Activated CD4-positive, alpha-beta T cell treated with anti-CD3 and anti-CD28 coated beads, Interleukin-2, amount 10 ng/mL, durations not matched to agents 7 days and 5 days (primary cell): ENCODE measurements at places on chromosomes 2 and 18. TPM values are rescaled to one million over a fixed set of nuclear protein-coding genes. Genes with fewer than 3 reads are reported as not detected.

Gene PLA2R1
- not detected for total RNA-seq

Gene KCNG2
- not detected for total RNA-seq

Gene SOS1
- total RNA-seq = 204 TPM

Gene PIAS2
- total RNA-seq = 33.3 TPM

Gene ALKAL2
- total RNA-seq = not detected

Gene ABCG5
- total RNA-seq = not detected

Gene MAPK4
- total RNA-seq = not detected

Gene ZNF521
- not detected for total RNA-seq

Gene BOK
- total RNA-seq = not detected

Gene GATA6
- total RNA-seq = not detected
